CD4-positive, alpha-beta T cell treated with Interleukin-10 for 1 hour (primary cell): ENCODE measurements at places on chromosomes 5 and 9.

DNA sequence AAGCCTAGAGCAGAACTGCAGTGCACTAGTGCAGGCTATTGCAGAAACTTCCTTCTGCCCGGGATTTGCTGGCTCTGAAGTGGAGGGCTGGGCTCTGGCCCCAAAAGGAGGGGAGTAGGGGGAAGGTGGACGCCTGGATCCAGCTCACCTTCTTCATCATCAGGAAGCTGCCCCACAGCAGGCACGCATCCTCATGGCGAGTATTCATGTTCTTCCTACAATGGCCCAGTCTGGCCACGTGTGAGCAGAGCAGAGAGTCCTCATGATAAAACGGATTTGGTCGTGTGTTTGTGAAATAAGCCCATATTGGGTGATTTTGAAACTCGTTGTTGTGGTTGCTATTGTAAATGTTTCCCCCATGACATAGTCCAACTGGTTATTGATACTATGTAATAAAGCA, 8.2 kb upstream of the GLIPR2 start:
- DNase-seq = no peak

DNA sequence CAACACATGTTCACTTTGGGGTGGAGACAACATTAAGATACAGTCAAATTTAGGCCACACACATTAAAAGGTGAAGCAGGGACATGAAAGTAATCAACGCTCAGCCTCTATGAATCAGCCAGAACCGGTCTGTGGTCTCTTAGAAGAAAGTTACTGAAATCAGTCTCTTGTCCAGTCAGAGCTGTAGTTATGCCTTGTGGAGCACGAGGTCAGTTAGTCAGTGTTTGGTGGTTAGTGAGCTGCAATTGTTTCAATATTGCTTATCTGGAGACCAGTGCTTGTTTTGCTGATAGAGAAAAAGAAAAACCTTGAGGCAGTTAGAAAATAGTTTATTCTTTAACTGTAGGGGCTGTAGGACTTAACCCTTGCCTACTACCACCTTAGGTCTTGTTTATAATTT, 157.8 kb upstream of the RASEF start:
- DNase-seq = no peak

- no peak for DNase-seq
These were observed 89.2 kb upstream of the PTCH1 start for GRCh38 chr9:95605816-95606488.

- no peak for DNase-seq
These were observed 68.6 kb upstream of the DPYSL3 start for GRCh38 chr5:147578228-147579024.

DNA sequence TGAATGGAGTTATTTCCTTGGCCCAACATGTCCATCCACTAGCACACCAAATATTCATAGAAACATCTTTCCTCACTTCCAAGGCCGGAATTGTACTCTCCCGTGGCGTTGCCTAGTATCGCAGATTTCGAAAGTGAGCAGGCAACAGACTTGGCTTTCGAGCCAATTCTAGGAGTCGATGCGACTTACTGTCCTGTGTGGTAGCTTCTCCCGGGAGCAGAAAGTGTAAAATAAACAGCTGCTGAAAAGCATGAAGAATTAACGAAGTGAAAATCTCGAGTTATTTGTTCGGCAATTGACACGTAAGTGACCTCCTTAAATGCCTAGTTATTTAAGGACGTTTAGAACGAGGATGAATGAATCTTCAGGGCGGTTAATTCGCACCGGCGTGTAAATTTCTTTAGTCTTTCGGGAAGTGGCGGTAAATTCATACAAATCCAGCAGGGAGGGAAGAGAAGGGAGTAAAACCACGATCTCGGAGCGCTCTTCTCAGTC, 449 bp upstream of the PCSK5 start:
- DNase-seq = no peak

DNA sequence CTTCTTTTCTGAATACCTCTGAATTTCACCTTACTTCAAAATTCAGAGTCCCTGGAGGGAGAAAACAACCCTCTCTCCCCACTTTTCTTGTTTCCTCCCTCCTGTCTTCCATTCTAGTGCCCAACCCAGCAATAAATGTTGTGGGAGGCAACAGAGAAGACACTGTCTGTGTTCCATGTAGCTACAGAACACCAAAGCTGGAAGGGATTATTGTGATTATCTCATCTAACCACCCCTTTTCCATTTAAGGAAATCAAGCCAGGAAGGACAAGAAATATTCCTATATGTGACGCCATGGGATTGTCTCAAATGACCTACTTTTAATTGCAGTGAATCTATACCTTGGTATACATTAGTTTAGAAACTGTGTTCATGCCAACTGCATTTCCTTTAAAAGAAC, 476.6 kb upstream of the TNC start:
- DNase-seq = no peak

DNA sequence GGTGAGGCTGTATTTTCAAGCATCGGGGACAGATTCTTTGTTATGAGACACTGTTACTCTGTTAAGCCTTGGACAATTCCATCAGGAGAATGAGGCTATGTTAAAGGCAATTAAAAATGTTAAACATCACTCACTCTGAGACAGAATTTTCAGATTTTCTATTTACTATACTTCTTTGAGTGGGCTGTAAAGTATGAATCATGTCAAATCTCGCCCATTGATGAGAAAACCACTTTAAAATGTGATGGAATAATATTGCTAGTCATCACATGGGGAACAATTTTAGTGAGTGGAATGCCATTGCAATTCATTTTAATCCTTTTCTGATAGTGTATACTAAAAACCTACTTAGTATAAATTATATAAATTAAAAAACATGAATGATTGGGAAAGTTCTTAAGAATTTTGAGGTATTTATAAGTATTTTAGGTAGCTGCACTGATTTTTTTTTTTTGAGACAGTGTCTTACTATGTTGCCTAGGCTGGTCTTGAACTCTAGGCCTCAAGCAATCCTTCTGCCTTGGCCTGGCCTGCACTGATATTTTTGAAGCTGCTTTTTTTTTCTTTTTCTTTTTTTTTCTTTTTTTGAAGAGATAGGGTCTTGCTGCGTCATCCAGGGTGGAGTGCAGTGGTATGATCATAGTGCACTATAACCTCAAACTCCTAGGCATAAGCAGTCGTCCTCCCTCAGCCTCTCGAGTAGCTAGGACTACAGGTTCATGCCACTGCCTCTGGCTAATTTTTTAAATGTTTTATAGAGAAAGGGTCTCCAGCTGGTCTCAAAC, 73.2 kb downstream of the KIAA1958 start:
- no peak for DNase-seq

DNA sequence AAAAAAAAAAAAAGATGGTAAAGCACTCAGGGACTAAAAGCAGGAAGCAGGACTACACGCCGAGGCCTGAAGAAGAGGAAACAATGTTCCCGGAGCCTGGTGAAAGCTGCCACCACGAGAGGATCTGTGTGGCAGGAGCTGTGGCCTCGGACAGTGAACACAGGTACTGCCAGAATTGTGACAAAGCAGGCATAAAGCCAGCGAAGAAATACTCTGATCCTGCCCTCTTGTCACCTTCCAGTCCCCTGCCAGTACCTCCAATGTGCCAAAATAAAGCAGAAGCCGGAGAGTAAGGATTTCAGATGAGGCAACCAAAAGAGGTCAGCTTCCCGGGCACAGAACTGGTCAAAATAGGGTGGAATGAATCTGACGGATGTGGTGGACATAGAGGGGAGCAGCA, 211.5 kb upstream of the TARS1 start:
- DNase-seq = no peak

DNA sequence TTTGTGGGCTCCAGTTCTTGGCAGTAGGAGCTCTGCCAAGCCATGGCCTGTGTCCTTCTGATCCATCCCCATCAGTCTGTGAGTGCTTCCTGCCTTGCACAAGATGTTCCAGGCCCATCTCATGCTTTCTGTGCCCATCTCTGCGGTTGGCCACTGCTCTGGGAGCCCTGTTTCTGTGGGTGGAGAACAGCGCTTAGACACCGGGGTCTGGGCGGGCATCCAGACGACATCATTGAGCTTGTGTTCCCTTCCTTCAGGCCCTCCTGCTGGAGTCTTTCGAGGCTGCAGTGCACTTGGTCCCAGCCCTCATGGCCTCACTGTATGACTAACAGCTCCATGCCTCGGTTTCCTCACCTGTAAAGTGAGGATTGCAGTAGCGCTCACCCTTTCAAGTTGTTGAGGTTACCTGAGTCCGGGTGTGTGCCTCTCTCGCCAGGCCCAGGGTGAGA, 14.9 kb upstream of the CARD19 start:
- no peak for DNase-seq

- DNase-seq = no peak
These were observed 3.4 kb upstream of the NSMF start for GRCh38 chr9:137462396-137462985.

DNA sequence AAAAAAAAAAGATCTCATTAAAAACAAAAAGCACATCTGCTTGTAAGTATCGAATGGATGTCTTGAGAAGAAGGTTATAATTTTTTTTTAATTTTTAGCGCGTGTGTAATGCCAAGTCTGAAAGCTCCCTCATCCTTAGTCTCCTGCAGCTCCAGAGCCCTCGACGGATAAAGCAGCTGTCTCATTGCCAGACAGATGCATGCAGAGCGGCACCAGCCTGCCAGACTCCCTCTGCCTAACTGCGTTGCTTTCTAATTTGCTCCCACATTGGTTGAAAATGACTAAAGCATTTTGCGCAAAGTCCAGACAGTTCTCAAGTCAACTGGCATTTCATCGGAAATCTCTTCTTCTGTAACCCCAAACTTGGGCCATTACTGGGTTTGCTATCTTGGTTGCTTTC, 29.4 kb downstream of the OLFM1 start:
- no peak for DNase-seq

DNA sequence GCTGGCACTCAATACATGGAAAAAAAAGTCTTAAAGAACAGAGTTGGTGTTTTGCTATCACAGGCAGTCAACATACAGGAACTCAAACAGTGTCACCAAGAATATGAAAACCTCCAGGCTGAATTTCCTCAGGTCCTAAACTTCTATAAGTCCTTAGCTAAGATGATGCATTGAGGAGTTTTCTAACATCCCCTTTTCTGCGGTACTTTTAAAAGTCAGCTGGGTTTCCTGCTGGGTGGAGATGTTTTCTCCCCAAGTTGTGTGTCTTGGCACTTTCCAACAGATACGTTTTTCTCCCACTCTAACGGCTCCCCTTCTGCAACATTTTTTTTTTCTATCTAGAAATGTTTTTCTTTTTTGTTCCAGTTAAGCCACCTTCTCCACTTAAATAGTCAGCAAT, 244.8 kb upstream of the HAPLN1 start:
- DNase-seq = no peak

DNA sequence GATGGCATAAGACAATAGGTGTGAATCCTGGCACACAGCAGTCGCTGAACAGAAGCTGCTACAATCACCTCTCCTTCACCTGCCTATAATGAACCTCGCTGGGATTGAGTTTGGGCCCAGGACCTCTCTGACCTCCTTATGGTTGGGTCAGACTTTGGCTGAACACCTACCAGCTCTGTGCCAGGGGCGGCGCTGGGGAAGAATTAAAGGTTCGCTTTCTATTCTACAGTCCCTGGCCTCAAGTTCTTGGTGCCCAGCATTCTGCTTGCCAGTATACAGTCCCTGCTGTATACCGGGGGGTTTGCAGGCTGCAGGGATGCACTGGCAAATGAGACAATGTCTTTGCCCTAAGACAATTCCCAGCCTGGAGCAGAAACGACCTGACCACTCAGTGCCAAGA, 895 bp upstream of the STRBP start:
- DNase-seq = no peak

GRCh38 chr5:93072831-93073459, 508.1 kb downstream of the NR2F1-AS1 start:
- DNase-seq = no peak

DNA sequence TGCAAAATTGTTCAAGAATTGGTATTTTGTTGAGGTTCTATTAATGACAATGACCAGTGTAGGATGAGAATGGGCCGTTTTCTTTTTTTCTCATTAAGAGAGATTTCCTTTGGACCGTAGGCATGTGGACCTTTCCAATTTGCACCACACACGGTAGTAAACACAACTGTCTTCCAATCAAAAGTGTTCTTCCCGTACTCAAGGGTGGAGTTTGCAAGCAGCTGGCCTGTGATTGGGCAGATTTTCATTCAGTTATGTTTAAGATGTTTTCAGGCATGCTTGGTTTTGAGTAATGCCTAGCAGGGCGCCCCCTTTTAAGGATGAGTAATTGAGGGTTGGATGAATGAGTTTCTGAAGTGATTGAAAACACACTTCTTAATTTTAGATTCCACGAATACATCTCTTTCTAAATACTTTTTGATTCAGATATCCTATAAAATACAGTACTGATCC, 2.5 kb downstream of the KDM3B start:
- peak; percentile 81 for DNase-seq

DNA sequence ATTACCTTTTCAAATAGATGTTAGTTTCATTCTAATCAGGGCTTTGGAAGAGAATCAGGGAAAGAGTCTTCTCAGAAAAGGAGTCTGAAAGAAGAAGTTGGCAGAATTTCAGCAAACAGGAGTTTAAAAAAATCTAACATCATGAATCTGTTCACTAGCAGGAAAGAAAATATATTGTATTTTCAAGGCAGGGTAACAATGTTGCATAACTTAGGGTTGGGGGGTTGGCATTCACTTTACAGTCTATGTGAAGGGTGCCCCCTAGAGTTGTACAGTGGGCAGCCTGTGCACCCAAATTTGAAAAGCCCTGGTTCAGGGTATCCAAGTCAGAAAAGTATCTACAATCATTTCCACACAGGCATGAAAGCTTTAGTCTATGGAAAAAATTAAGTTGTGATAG, 348.4 kb upstream of the SLC30A5 start:
- DNase-seq = peak; percentile 12

GRCh38 chr5:170108266-170108785, 2.6 kb downstream of the FOXI1 start:
- DNase-seq = no peak

DNA sequence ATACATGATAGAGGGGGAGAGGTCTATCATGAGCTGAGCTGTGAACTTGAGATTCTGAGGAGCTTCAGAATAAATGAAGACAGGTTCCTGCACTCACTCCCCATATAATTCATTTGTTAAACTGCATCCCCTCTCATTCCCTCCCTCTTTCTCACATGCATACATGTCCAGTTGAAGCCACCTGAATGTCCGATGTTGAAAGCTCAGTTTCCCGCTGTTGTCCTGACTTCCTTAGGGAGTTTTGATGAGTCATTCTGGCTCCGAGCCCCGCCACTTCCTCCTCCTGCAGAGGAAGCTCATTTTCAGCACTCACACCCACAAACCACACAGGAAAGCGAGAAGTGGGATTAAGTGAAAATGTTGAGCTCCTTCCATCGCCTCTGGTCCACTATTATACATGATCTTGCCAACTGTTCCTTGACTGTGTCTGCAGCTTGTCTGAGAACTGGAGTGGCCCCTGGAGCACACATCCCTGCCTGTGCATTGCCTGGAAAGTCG, 121.2 kb downstream of the CEMIP2 start:
- peak; percentile 29 for DNase-seq

DNA sequence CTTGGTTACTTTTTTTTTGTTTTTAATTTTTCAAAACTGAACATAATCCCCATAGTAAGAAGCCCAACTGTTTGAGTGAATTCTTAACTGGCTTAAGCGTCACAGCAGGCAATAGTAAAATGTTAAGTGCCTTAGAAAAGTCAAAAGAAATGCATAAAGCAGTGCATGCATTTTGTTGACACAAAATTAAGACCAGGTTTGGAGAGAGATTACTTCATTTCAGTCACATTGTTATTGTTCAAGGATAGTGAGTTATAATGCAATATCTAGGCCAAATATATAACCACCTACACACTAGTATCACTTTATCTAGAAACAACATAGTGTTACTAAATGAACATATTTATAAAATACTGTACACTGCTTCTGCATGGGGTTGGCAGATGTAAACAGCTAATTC, 116.9 kb upstream of the KLF9 start:
- DNase-seq = no peak
